ENCODE measurements at places on chromosomes 12 and 14. TPM values are rescaled to one million over a fixed set of nuclear protein-coding genes. Genes with fewer than 3 reads are reported as not detected.
A peak's percentile ranks its signal among the peaks of the same experiment; 100 is the strongest.

GRCh38 chr12:83349907-83350611, 663.4 kb downstream of the TMTC2 start:
- DNase-seq: no peak

DNA sequence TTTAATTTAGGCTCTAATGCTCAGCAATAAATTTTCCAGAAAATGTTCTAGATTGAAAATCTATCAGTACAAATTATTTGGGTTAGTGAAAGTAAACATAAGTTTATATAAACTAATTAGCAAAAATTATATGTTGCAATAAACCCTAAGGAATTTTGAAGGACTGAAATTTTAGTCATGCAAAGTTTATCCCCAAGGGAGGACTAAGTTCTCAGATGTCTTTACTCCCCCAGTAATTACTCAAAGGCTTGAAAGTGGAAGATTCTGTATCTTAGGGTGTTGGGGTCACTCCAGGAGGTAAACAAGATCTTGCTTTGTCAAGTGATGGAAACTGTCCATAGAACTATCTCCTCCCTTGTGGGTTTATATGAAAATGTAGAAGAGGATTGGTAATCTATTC, 183.7 kb downstream of the AKAP6 start:
- no peak for DNase-seq

- DNase-seq: no peak
Measured at GRCh38 chr12:111616177-111616623, 17.1 kb upstream of the ATXN2 start.

MRPL42 gene
- 58.0 TPM for total RNA-seq

SALL2 gene
- total RNA-seq: 1.8 TPM

DNA sequence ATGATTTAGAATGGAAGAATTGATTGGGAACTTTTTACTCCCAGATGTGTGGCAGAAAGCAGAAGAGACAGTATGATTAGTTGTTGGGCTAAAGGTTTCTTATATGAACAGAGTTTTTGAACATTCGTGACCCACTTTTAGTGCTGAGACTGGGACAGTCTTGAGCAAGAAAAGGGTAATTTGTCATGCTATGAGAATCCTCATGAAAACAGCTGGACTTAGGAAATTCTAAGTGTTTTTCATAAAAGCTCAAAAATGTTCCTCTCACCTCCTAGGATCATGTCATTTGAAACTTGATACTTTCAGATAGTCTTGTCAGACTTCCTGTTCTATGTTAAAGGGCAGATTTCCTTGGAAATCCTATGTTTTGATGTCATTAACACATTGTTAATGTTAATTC, 86.1 kb downstream of the MGAT4C start:
- DNase-seq: no peak

MANSC4 gene
- not detected for total RNA-seq

GRCh38 chr12:58728397-58728796, 191.9 kb downstream of the LRIG3 start:
- DNase-seq: no peak

GRCh38 chr14:68825729-68826128, 32.9 kb upstream of the ZFP36L1 start:
- DNase-seq: no peak

DNA sequence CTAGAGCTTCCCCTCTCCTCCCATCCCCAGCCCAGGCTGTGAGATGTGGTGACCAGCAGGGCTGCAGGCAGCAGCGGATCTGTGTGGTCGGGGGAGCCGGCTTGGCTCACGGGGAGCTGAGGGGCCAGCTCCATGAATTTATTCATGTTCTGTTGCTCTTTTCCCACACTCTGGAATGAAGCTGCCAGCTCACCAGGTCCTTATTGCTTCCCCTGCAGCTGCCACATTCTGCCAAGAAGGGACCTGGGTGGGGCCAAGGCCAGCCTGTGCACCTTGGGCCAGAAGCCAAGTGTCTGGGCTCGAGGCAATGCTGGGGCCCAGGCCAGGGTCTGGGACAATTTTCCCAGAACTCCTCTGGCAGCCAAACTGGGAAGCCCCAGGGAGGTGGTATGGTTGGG, 2.5 kb upstream of the C1QL4 start:
- DNase-seq: no peak

GRCh38 chr12:107884769-107885694, 110.5 kb downstream of the ASCL4 start:
- DNase-seq: peak; percentile 53

DNA sequence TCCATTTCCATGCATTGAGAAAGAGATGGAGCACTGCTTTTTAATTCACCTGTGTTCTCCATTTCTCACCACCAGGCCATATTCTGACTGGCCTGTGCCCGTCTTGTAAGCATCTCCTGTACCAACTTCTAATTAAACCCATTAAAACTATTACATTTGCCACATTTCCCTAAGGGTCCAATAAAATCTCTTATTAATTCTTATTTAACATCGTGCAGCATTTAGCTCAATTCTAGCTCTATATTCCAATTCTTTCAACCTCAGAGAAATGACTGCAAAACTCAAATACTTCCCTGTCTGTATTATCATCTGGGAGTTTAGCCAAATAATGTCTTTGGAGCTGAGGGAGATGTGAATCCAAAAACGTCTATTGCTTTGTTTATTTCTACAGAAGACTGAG, 495.4 kb upstream of the TMEM132C start:
- no peak for DNase-seq

DNA sequence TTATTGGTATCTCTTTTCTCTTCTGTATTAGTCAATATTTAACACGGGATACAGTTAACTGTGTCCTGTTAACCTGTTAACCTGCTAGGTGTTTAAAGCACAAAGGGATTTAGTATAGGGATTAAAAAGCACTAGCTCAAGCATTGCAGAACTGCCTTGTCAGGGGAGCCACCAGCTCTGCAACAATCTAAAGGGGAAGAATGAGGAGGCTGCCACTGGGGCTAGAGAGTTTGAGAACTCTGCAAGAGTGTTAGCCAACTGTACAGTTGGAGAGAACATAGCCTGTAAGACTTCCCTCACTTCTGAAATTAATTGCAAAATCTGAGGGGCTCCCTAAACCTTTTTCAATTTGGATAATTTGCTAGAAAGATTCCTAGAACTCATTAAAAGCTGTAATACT, 6.5 kb upstream of the VRK1 start:
- no peak for DNase-seq

DNA sequence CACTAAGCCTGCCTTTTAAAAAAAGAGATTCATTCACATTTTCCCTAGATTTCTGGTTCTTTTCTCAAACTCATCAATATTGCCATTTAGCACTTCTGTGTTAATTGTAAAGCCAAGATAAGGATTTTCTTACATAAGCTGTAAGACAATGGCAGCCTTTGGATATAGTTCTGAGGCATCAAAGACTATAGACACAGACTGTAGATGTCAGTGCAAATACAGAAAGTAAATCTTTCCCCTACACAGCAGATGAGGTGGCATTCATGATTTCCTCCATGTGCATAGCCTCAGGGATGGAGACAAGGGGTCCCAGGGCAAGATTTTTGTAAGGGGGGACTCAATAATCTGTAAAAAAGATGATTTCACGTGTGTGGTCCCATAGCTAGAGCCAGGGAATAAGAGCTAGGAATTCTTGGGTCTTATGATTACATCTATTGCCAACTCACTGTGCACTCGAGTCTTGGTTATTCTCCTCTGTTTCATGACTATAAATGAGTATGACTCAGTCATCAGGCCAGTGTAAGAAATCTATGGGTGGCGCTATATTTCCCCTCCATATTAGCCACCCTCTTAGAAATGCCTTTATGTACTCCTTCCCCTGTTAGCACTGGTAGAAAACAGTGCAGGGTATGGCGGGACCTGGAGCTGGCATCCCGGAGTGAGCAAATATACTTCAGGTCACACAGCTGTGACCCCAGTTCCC, 207.5 kb downstream of the EXOC5 start:
- no peak for DNase-seq

- DNase-seq: no peak
Measured at GRCh38 chr12:103278329-103278728, 217.4 kb downstream of the C12orf42 start.

GPRC5D gene
- 0.73 TPM for total RNA-seq

DNA sequence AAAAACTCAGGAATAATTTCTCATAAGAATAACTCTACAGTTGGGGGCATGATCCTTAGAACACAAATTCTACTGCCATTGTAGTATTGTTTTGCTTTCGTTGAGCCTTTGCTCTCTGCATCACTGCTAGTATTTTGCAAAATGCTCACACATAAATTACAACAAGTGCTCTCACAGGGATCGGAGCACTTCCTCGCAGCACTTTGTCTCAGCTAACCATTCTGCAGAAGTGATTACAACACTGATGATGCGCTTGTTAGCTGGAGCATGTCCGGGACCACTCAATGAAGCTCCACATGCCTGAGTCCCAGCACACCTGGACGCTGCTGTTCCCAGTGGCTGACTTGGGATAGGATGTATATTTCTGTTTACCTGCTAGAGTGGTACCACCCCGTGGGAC, 31.6 kb downstream of the MOAP1 start:
- DNase-seq: no peak

KRT81 gene
- total RNA-seq: not detected

DNA sequence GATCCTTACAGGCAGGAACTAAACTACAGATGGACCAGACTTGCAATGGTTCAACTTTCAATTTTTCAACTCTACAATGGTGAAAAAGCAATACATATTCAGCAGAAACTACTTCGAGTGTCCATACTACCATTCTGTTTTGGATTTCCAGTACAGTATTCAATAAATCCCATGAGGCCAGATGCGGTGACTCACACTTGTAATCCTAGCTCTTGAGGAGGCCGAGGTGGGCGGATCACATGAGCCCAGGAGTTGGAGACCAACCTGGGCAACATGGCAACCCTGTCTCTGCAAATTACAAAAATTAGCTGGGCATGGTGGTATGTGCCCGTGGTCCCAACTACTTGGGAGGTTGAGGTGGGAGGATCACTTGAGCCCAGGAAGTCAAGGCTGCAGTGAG, 336.1 kb downstream of the MED13L start:
- DNase-seq: no peak

DTX1 gene
- total RNA-seq: not detected

KRT79 gene
- not detected for total RNA-seq

DNA sequence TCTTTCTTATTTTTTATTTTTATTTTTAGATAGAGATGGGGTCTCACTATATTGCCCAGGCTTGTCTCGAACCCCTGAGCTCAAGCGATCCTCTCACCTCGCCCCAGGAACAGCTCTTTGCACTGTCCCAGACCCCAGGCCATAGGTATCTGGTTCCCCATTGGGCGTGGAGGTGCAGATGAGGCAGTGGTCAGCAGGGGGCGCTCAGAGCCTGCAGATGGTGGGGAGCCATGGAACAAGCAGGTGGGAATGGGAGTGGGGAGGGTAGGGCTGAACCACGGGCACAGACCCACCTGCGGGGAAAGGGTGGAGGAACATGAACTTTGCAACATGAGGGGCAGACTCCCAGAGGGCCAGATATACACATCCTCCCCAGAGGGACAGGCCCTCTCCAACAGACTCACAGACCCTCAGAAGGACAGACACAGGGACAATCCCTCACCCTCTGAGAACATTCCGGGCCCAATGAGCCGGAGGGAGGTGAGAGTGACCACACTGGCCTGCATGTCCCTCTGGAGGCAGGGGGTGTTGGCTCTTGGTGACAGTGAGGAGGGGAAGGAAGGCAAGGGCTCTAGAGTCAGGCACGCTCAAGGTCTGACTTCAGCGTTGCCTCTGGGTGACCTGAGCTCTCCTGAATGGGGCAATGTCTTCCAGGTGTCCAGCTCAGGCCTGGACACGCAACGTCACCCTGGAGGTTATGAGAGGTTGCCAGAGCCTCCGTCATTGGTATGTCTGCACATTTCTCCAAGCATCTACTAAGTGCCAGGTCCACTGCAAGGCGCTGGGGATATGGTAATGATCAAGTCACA, 34.9 kb downstream of the KRT80 start:
- peak; percentile 80 for DNase-seq

- DNase-seq: no peak
Measured at GRCh38 chr12:109870648-109871047, 9.7 kb downstream of the GLTP start.

- no peak for DNase-seq
Measured at GRCh38 chr12:117792471-117792870, 176.3 kb downstream of the KSR2 start.

GRCh38 chr12:21852251-21852650, 77.7 kb upstream of the KCNJ8 start:
- DNase-seq: no peak

DNA sequence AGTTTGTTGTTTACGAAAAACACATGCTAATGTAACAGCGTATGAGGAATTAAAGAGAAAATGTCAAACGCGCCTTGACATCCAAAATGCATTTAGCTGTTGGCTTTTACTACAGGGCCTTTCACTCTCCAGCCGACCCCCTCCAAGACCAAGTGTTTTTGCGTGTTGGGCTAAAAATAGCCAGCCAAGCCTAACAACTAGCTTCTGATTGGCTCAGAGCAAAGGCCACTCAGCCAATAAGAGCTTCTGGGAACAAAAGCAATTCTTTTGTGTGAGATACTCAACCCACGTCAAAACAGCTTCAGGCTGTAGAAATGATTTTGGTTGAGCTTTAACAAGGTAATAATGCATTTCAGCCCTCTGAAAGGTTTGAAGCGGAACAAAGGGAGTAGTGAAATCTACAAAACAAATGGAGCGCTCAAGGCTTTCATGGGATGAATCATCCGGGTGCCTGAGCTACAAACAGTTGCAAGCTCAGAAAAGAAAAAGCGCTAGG, 198.7 kb upstream of the DCN start:
- no peak for DNase-seq

GRCh38 chr14:87756661-87757060, 236.3 kb downstream of the GALC start:
- DNase-seq: no peak

DNA sequence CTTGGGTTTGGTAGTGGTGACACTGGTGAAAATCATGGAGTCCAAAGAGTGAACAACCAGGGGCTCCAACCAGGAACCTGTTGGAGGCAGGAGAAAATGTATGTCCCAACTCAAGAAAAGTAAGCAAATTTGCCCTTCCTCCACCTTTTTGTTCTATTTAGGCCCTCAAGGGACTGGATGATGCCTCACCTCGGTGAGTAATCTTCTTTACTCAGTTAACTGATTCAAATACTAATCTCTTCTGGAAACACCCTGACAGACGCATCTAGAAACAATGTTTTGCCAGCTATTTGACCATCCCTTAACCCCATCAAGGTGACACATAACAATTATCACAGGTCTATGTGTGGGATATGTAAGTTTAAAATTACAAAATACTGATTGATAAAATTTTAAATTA, 272.4 kb upstream of the FOXG1 start:
- DNase-seq: no peak

CHURC1 gene
- 80.6 TPM for total RNA-seq

DNA sequence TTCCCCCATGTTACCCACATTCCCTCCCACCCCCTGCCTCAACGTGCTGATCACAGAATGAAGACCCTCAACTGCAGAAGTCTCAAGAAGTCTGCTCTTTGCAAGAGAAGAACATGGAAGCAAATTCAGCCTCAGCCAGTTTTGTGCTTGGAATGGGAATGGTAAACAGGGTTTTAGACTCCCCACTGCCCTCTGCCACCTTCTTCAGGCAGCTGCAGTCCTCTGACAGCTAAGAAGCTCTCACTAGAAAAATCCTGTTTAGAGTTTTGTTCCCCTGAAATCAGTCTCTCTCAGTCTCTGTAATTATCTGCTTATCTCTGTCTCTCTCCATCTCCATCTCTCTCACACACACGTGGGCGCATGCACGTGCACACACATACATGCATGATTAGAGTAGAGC, 85.4 kb downstream of the CRACR2A start:
- DNase-seq: no peak

- no peak for DNase-seq
Measured at GRCh38 chr14:93092606-93093556, 22.8 kb downstream of the ITPK1 start.

Measured in activated CD4-positive, alpha-beta memory T cell treated with anti-CD3 and anti-CD28 coated beads, Interleukin-2, amount 10 ng/mL, durations not matched to agents 7 days and 5 days (primary cell).